ENCODE measurements at places on chromosomes 11 and 22.

DNA sequence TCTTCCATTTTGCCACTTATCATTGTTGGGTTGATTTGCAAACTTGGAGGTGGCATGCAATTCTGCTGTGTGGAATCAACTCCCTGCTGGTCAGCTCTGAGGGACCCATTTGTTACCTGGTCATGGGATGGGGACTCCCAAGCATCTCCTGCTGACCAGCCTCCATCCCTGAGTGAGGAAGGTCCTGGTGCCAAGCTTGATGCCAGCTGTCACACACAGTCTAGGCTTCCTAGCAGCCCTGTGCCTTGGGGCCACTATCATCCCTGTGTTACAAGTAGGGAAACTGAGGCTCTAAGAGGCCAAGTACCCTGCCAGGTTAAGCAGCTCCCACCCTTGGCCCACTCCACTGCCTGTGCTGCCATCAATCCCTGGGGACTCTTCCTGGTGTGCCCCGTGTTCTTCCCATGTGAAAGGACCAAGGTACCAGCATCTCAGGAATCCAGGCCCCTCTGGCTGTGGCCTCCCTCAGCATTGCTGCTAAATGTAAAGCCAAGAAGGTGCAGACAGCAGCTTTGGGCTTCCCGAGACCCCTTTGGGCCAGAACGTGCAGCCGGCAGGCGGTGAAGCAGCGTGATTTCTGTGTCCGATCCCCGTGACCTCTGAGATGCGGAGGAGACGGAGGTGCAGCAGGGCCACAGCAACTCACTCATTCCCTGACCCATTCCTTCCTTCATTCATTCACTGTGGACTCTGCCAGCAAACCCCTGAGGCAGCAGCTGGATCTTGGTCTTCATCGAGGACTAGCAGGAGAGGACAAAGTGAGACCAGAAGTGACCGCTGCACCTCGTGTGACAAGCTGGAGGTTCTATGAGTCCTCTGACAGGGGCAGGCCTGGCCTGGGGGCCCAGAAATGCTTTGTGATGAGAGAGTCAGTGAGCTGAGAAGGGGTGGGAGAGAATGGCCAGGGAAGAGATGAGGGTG is 49.7 kb downstream of the MYEOV start:
- no peak for DNase-seq

DNA sequence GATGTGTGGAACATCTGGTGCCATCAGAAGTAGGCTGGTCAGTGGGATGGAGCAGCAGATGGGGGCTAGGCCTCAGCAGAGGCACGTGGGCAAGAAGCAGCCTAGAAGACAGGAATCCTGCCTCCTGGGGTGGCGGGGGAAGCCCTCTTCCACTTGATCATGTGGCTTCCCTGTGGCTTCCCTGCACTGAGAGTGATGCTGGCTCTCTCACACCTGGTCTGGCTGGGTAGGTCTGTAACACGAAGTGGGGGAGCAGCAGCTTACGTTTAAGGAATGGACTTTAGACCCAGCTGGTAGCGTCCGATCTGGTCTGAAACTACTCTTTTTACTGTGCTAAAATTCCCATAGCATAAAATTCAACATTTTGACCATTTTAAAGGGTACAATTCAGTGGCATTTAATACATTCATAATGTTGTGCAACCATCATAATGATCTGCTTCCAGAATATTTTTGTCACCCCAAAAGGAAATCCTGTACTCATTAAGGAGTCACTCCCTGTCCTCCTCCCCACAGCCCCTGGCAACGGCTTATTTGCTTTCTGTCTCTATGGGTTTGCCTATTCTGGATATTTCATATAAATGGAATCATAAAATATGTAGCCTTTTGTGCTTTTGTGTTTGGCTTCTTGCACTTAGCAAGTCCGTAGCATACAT is 21.7 kb downstream of the PTPN5 start:
- no peak for DNase-seq

- no peak for DNase-seq
Observed at GRCh38 chr22:19571207-19571795, 47.1 kb upstream of the CLDN5 start.

GRCh38 chr22:47994601-47995263 is 1232.3 kb downstream of the TBC1D22A start:
- no peak for DNase-seq

- no peak for DNase-seq
Observed at GRCh38 chr11:134784046-134784445, 372.0 kb upstream of the B3GAT1 start.

DNA sequence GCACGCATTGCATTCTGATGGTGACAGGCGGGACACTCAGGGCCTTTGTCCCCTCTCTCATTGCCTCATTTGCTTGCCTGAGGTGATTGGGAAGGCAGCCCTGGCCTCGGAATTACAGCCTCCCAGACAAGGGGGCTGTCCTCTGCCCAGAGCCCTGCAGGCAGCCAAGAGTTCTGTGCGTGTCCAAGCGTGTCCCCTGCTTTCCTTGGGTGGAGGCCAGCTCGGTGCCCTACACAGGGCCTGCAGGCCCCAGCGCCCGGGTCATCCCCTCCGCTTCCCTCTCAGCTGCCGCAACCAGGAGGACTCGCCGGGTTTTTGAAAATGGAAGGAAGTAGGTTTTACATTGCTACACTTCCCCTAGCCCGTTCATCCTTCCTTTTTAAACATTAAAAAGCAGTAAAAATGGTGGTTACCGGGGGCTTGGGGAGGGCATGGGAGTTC is 1.9 kb downstream of the GRAMD4 start:
- DNase-seq, result no peak

DNA sequence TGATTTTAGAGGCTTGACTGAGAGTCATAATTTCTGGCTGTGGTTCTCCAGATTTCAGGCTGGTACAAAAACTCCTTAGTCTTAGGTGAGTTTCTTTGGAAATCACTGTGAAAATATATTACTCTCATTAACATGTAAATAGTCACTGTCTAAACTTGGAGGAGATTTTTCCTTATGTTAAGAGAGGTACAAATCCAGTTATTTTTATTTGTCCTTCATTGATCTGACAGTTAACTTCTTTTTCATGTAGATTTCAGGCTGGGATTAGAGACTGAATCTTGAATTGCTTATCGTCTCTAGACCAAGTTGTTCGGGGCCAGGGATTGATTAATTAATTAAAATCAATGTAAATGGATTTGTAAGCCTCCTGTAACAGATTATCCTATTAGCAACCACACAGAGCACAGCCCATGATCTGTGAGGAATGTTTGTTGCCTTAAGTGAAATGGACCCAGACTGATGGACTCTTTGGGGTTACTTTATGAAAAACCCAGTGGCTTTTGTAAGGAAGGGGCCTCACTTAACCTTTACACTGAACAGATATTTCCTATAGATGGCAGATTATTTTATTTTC is 21.1 kb downstream of the TEAD1 start:
- no peak for DNase-seq

DNA sequence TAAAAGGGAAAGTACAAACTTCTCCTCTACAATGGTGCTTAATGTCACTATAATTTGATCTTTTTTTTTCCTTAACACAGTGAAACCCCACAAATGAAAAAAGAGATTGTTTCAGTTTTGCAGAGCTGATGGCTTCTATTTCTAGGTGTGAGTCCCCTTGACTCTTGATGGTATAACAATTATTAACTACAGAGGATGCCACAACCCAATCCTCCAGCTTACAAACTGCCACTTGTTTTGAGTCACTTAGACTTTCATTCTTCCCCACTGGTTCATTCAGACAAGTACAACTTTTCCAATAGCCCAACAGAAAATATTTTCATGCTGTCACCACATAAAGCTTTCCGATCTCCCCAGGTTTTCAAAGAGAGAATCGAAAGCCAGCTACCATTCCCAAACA is 812.2 kb downstream of the LRRC4C start:
- no peak for DNase-seq

DNA sequence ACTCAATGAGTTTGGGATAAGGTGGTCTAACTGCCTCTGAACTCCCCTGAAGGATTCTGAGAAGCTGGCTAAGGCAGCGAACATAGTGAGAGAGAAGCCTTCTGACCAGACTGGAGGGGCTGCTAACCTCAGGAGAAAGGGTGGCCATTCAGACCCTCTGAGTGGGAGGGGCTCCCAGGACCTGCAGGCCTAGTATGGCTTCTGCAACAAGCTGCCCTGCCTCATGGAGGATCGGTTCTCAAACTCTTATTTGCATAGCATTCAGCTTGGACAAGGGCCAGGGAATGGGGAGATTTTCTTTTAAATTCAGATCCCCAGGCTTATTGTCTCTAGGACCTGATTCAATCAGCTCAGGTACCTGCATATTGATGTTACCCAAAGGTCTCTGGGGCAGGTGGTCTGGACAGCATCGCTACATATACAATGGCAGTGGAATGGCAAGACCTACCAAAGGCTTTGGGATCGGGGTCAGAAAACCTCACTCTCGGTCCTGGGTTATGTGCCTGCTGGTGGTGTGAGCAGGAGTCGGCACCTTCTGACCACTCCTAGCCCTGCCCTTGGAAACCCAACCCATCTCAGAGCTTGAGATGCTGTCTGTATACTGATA is 599.1 kb downstream of the BRD1 start:
- DNase-seq, result no peak

- DNase-seq, result no peak
Observed at GRCh38 chr22:24503843-24504338, 8.8 kb downstream of the UPB1 start.

DNA sequence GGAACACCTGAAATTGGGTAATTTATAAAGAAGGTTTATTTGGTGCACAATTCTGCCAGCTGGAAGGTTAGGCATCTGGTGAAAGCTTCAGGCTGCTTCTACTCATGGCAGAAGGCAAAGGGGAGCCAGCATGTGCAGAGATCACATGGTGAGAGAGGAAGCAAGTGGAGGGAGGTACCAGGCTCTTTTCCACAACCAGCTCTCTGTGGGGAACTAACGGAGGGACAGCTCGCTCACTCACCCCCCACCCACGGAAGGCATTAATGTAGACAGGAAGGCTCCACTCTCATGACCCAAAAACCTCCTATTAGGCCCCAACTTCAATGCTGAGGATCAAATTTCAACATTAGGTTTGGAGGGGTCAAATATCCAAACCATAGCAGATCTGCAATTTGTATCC is 75.6 kb upstream of the ARHGAP32 start:
- DNase-seq, result no peak

DNA sequence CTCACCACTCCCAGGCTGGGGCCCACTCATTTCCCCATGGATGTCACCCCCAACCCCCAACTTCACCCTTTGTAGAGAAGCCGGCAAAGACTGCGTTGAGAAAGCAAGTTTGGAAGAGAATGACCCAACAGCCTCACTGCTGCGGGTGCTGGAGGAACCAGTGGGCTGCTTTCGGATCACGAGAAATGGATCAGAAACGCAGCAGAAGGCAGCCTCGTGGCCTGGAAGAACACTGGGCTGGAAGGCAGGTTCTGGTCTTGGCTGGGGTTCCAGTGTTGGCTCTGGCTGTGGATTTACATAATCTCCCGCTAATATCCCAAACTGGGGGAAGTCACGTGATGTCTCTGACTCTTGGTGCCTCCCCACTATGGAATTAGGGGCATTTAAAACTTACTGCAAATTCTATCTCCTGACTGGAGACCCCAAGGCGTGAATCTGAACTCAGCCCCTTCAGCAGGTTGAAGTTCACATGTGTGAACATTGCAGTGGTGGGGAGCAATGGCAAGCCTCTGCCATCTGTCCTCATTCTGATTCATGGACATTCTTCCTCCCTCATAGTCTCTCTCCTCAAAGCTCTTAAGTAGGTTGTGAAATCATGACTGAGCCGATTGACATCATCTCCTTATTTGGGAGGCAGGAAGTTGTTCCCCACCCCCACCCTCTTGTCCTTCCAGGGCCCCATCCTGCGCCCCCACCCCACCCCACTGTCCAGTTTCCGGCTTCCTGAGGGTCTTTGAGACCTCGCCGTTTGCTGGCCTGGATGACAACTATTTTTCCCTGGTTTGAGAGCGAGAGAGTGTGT is 37.0 kb upstream of the TIMP3 start:
- peak; percentile 37 for DNase-seq

GRCh38 chr11:5624489-5625279 is at the start of gene TRIM34:
TSS of gene TRIM34 (plus strand) at chr11:5625001. CDS start at chr11:5632332, 7,331 bp downstream.
- no peak for DNase-seq

DNA sequence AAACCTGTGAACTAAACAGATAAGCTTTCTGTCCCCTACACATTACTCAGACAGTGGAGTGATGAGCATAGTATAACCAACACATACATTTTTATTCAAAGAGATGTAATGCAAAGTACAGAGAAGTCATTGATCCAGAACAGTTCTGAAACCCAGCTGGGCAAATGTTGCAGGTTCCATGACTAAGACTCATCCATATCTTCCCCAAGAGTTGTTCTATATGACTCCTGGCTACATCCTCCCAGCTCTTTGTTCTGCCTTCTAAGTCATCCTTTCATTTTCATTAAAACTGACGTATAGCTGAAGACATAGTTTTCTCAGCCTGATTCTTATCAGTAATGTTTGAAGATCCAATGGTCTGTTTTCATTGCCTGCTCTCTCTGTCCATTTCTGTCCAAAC is 47.3 kb downstream of the PLAAT5 start:
- no peak for DNase-seq

- DNase-seq, result no peak
Observed at GRCh38 chr11:84590106-84590505, 1037.0 kb downstream of the DLG2 start.

GRCh38 chr11:8532475-8532874 is 61.6 kb downstream of the STK33 start:
- DNase-seq, result no peak

GRCh38 chr11:36088266-36088972 is 144.6 kb downstream of the LDLRAD3 start:
- no peak for DNase-seq

GRCh38 chr22:29255064-29255621 is 12.6 kb downstream of the RHBDD3 start:
- no peak for DNase-seq

All from neural crest cell (in vitro differentiated cells).